Activated CD4-positive, alpha-beta T cell treated with anti-CD3 and anti-CD28 coated beads for 1 hour (primary cell): ENCODE measurements at places on chromosomes 1 and 21.

DNA sequence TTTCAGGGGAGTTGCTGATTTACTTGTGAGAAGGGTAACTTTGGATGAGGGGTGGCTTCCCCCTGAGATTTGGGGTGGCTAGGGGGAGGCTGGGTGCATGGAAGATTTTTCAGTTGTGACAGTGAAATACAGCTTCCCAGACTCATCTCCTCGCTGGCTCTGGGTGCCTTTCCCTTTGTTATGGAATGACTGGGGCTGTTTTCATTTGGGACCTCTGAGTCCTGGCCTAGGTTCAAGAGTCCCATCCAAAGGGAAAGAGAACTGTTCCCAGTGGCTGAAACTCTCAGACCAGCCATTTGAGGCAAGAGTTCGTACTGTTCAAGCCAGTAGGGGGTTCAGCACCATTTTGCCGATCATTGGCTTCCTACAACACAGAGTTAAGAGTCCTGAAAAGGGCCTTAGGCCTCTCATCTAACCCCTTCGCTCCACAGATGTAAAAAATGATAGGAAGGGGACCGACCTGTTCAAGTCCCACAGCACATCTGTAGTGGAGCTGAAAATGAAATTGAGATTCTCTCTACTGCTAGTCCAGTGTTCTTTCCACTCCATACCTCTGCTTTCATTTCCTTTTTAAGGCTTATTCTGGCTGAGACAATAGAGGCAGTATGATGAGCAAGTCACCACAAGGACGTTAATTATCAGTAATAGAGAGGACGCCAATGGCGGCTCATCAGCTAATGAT, 958 bp downstream of the DDR2 start:
- no peak for DNase-seq

DNA sequence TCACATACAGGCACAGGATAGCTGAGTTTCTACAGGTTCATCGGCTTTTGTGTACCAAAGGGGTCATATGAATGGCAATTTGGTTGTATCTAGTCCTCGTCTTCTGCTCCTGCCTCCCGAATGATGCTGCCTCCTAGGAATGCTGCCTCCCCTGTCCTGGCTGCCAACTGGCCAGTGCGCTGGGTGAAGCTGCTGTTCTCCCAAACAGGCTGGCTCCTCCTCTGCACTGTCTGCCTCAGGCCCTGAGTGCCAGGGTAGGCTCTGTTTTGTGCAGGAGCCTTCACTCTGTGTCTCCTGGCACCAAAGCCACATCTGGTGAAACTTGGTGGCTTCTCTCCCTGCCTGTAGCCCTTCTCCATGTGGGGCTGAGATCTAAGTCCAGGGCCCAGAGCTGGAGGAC, 60.3 kb downstream of the RHOU start:
- no peak for DNase-seq

- no peak for DNase-seq
These were observed 17.0 kb downstream of the KDM5B start for GRCh38 chr1:202791077-202791747.

GRCh38 chr1:97989094-97989680, 68.4 kb upstream of the DPYD start:
- DNase-seq, result no peak

GRCh38 chr1:165641231-165641987, 10.4 kb downstream of the MGST3 start:
- DNase-seq, result no peak
